ENCODE measurements at places on chromosomes 7 and 10.

GRCh38 chr7:24964191-24964590 lies 15.8 kb downstream of the OSBPL3 start:
- no peak for DNase-seq

DNA sequence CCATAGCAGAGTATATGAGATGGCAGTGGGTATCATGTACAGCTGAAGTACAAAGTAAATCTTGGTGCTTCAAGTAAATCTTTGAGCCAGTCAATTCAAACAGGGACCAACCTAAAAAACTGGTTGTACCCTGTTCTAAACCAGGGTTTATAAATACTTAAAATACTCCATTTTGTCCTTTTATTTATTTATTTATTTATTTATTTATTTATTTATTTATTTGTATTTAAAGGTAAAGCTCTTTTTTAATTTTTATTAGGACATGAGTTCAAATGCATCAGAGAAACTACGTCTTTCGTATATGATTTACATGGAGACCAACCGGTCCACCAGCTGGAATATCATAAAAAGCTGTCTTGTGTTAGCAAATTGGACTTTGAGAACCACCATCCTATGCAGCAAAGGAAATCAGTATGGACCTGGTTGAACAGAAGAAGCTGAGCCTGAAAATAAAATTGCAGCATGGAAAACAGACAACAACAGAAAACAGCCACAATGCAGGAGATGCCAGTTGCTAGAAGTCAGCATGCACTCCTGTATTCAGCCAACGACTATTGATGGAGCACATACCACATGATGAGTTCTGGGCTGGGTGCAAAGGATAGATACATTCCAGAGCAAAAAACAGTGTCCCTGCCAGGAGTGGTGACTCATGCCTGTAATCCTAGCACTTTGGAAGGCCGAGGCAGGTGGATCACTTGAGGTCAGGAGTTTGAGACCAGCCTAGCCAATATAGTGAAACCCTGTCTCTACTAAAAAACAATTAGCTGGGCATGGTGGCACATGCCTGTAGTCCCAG lies 60.0 kb downstream of the PLXNA4 start:
- DNase-seq: no peak

DNA sequence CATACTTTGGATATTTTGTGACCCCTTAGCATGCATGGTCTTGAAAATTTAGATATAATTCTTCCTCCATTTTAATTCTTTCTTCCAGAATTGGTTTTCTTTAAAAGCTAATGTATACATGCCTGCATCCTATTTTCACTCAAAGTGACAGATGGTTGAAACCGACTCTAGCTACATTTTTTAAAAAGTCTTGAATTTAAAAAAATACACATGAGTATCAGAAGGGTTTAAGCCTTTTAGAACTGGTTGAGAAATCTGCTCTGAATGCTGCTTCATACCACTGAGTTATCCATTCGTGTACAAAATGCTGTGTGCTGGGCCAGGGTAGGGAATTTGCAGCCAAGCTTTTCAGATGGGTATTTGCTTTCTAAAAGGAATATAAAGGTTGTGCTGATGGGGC lies 16.5 kb downstream of the DYNC1I1 start:
- no peak for DNase-seq

- DNase-seq: no peak
These were observed 267.0 kb downstream of the MAD1L1 start for GRCh38 chr7:1965579-1966294.

DNA sequence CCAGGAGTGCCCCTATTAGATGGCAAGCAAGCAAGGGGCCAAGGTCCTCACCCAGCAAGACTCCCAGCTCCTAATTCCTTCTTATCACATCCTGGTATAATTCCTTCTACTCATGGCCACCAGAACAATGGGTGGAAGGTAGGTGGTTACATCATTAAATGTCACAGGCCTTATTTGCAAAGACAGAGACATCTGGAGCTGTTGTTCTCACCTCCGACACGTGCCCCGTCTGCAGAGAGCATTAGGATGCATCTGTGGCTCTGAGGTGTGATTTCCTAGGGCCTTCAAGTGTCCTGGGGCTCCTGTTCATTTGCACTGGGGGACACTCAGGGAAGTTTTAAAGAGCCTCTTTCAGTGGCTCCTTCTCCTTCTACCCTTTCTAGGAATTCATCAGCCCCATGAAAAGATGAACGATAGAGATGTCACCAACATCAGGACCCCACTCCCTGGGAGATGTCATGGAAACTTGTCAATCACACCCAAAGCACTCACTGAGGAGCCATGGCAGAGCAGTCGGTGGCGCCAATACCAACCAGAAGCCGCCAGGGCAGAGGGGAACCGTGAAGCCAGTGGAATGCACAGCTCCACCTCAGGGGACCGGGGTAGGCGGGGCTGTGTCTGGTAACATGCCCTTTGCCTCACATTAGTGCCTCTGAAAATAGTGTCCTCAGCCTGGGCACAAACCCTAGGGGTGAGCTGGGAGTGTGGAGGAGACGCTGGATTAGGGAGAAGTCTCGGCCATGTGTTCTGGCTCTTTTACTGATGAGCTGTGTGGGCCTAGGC lies 2.9 kb upstream of the ATP6V0E2 start:
- DNase-seq: no peak

GRCh38 chr7:149296368-149296767 lies 34.4 kb downstream of the ZNF783 start:
- no peak for DNase-seq

GRCh38 chr10:77974396-77975074 lies 48.0 kb upstream of the DLG5 start:
- DNase-seq: no peak

GRCh38 chr7:155122831-155123230 lies 52.7 kb downstream of the HTR5A start:
- DNase-seq: no peak

- no peak for DNase-seq
These were observed 639.2 kb upstream of the POT1 start for GRCh38 chr7:125568799-125569198.

DNA sequence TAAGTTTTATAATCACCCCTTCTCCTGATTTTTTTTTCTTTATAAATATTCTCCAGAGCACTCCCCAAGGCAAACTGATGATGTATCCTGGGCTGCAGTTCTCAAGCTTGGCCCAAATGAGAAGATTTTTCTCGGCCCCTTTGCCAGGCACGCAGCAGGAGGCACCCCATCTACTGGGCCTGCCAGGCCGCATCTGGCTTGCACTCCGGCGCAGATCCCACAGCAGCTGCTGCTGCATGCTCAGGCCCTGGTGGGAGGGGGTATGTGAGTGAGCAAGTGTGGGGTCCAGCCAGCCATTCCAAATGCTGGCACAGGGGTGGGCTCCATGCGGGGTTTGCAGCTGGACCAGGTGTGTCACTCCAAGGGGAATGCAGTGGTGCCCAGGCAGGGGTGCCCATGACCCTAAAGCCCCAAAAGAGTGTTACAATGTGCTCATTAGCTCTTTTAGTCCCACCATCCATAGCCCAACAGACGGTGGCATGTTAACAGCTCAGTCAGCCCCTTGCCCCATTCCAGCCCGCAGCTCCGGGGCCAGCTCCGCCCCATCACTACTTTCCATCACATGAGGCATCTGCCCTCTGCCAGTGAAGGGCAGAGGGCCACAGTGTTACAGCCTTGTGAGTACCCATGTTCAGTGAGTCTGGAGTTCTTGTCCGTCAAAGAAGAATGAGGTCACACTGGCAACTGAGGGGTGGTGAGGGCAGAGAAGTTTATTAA lies 25.9 kb downstream of the OAT start:
- DNase-seq: no peak

DNA sequence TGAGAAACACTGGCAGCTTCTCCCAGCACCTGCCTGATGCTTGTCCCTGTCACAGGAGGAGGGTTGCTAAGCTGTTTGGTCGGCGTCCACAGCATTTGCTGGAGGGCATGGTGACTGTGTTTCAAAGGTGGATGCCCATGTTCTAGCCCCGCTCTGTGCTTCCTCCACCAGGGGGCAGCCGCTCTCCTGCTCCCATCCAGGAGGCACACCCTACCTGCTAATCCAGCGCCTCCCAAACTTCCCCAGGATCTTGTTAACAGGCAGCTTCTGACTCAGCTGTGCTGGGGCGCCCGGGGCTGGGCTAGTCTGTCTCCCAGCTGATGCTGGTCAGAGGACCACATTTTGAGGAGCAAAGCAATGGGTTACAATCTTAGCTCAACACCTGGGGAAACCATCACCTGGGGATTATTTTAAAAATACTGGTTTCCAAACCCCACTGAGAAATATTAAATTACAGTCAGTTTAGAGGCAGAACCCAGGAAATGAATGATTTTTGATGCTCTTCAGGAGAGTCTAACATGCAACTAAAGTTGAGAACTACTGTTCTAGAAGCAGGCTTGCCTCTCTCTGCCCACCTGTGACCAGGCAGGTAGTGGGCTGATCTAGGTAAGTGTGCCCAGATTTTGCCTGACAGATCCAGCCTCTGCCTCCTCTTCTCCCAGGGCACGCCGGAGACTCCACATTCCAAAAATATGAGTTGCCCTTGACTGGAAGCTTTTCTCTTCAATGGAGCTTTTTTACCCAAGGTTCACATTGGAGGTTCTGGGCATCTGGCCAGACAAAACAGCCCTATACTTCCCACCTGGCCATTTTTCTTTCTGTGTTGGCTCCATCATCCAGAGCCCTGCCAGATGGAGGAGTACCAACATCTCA lies 92.7 kb upstream of the GPR26 start:
- peak; percentile 48 for DNase-seq

- no peak for DNase-seq
These were observed 196.8 kb downstream of the REEP3 start for GRCh38 chr10:63718006-63718405.

GRCh38 chr7:134919240-134919641 lies 67.1 kb upstream of the AGBL3 start:
- no peak for DNase-seq

GRCh38 chr10:113959383-113959760 lies 84.3 kb upstream of the ADRB1 start:
- no peak for DNase-seq

GRCh38 chr10:113520261-113520660 lies 32.6 kb upstream of the HABP2 start:
- no peak for DNase-seq

DNA sequence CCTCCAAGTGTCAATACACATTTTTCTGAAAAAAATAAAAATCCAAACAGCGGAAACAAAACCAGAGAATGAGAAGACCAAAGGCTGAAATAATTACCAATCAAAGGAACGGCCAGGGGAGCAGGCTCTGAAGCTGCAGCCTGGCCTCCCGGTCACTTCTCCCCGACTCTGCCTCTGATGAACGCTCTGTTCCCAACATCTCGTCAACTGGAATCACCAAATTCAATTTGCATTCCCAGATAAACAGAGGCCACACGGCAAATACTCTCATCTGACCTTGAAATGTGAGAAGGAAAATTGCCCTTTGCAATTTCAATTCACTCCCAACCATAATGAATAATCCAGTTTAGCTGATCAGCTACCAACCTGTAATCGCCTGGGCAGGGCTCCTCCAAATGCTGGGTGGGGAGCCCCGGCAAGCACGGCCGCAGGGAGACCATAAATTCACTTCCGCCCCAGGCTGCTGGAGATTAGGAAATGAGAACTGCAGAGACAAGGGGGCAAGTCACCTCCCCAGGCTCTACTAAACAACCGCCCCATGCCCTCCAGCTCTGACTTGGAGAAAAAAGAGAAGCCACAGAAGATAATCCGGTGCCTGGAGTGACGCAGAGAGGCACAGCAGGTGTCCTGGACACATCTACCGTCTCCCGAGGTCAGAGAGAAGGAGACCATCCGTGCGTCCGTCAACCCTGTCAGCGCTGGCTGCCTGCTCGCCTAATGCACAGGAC lies 153.2 kb downstream of the MAD1L1 start:
- DNase-seq: no peak

DNA sequence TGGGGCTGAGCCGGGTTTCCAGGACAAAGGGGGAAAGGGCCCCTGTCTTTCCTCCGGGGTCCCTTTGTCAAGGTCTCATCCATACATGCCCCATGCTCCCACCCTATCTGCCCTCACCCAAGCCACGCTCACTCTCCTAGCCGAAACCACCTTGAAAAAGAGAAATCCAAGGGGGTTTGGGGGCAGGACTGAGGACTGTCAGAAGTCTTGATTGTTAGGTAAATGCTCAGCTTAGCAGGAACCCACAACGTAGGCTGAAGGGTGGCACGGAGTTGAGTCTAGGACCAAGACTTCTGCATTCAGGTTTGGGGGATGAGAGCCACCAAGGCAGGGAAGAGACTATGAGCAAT lies 719 bp upstream of the PGAM2 start:
- DNase-seq: no peak

GRCh38 chr7:13153742-13154141 lies 466.3 kb downstream of the ARL4A start:
- DNase-seq: no peak

GRCh38 chr7:66198956-66199355 lies 6.2 kb upstream of the TPST1 start:
- DNase-seq: no peak

DNA sequence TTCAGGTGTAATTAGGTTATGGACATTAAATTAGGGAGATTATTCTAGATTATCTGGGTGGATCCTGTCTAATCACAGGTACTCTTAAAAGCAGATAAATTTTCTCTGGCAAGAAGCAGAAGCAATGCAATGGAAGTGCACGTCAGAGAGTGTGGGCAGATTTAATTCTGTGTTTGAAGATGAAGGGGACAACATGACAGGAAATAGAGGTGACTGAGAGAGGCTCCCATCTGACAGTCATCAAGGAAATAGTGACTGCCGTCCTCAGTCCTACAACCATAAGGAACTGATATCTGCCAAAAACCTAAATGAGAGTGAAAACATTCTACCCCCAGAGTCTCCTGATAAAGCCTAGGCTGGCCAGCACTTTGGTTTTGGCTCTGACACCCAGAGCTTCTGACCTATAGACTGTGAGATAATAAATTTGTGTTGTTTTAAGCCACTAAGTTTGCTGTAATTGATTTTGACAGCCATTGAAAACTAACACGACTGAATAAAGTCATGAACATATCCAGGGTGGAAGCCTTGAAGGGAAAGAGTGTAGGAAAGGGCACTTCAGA lies 30.5 kb upstream of the DDX50 start:
- DNase-seq: no peak

GRCh38 chr7:157496416-157497275 lies 159.8 kb downstream of the DNAJB6 start:
- no peak for DNase-seq

DNA sequence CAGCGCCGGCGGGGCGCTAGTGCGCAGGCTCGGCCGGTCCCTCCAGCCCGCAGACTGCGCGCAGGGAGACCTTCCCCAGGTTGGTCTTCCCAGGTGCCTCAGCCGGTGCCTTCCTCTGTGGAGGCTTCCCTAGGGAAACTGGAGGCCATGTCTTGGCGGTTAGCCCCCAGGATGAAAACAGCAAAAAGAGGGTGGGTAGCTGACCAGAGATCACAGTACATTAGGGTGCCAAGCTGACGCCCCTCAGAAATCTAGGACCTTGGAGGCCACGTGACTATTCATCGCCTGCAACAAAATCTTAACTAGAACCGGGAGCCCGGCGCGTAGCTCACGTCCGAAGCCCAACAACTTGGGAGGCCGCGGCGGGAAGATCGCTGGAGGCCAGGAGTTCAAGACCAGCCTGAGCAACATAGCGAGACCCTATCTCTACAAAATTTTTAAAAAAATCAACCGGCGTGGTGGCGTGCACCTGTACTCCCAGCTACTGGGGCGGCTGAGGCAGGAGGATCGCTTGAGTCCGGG lies 327 bp upstream of the FIS1 start:
- no peak for DNase-seq

GRCh38 chr7:23298141-23298881 lies 828 bp upstream of the MALSU1 start:
- no peak for DNase-seq

Measured in GM12891 (cell line).